ENCODE measurements at places on chromosomes 16 and 17.
A peak's percentile ranks its signal among the peaks of the same experiment; 100 is the strongest.

- peak; percentile 33 for DNase-seq
Observed at GRCh38 chr16:15874745-15875314, 13.6 kb downstream of the CEP20 start.

- DNase-seq = peak; percentile 97
Observed at GRCh38 chr17:3004150-3004801, 59.1 kb downstream of the OR1D5 start.

- DNase-seq = peak; percentile 68
Observed at GRCh38 chr17:60817192-60817591, 139.5 kb downstream of the BCAS3 start.

- DNase-seq = no peak
Observed at GRCh38 chr17:45992904-45993303, 6.1 kb upstream of the STH start.

GRCh38 chr16:3135126-3135715, 392 bp downstream of the ZNF213 start:
- DNase-seq = no peak

DNA sequence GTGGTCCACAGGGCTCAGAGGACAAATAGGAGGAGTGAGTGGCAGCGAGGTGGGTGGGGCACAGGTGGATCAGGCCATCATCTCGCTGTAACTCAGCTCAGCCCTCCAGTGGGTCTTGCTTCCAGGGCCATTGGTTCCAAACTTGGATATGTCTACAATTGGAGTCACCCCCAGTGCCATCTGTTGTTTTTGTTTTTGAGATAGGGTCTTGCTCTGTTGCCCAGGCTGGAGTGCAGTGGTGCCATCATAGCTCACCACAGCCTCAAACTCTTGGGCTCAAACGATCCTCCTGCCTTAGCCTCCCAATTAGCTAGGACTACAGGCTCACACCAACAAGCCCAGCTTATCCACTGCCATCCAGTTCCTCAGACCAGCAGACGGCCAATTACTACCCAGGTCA, 45.9 kb downstream of the DDX19A start:
- no peak for DNase-seq

- no peak for DNase-seq
Observed at GRCh38 chr17:74349120-74349519, 12.5 kb downstream of the BTBD17 start.

DNA sequence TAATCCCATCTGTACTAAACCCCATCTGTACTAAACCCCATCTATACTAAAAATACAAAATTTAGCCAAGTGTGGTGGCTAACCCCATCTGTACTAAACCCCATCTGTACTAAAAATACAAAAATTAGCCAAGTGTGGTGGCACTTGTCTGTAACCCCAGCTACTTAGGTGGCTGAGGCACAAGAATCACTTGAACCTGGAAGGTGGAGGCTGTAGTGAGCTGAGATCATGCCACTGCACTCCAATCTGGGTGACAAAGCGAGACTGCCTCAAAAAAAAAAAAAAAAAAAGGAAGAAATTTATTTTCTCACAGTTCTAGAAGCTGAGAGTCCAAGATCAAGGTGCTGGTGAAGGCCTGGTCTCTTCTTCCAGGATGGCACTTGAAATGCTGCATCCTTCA, 12.1 kb downstream of the ZFP1 start:
- no peak for DNase-seq

- DNase-seq = no peak
Observed at GRCh38 chr17:74935585-74936469, at the start of gene OTOP3. Gene OTOP3 (plus strand): TSS chr17:74935898. CDS start chr17:74935922, 24 bp downstream.

Data from kidney glomerular epithelial cell (primary cell).